ENCODE measurements at places on chromosomes 5 and 9. TPM values are rescaled to one million over a fixed set of nuclear protein-coding genes. Genes with fewer than 3 reads are reported as not detected.

The AFAP1L1 gene
- 0.90 TPM for total RNA-seq

The WNK2 gene
- 96.1 TPM for total RNA-seq

- peaks cover 16% of the 10 kb centered on the region for H3K4me1 ChIP-seq
- H3K36me3 ChIP-seq: no peaks in the 10 kb centered on the region
- no peak overlapping the region for H3K4me3 ChIP-seq
- no peak for DNase-seq
- H3K27me3 ChIP-seq: no peaks in the 10 kb centered on the region
Measured at GRCh38 chr5:76537073-76537543, 86.1 kb downstream of the F2RL2 start.

- no peaks in the 10 kb centered on the region for H3K4me1 ChIP-seq
- DNase-seq: no peak
- no peaks in the 10 kb centered on the region for H3K36me3 ChIP-seq
Measured at GRCh38 chr5:133370904-133371303, 241.4 kb downstream of the FSTL4 start.

- H3K27me3 ChIP-seq: no peaks in the 10 kb centered on the region
- H3K4me1 ChIP-seq: peaks cover 20% of the 10 kb centered on the region
- DNase-seq: no peak
- H3K27ac ChIP-seq: no peak overlapping the region
- H3K36me3 ChIP-seq: no peaks in the 10 kb centered on the region
Measured at GRCh38 chr9:82563094-82563493, 499.8 kb downstream of the RASEF start.

GRCh38 chr5:32572778-32573480, 12.4 kb upstream of the SUB1 start:
- H3K27ac ChIP-seq: no peak overlapping the region
- no peaks in the 10 kb centered on the region for H3K36me3 ChIP-seq
- no peak for DNase-seq
- no peaks in the 10 kb centered on the region for H3K4me1 ChIP-seq
- H3K27me3 ChIP-seq: no peaks in the 10 kb centered on the region
- no peak overlapping the region for H3K4me3 ChIP-seq

- peaks cover 4% of the 10 kb centered on the region for H3K4me1 ChIP-seq
- no peak overlapping the region for H3K27ac ChIP-seq
- H3K4me3 ChIP-seq: no peak overlapping the region
- H3K36me3 ChIP-seq: no peaks in the 10 kb centered on the region
- no peak for DNase-seq
- no peaks in the 10 kb centered on the region for H3K27me3 ChIP-seq
Measured at GRCh38 chr9:94600258-94600657, 6.6 kb upstream of the FBP2 start.

DNA sequence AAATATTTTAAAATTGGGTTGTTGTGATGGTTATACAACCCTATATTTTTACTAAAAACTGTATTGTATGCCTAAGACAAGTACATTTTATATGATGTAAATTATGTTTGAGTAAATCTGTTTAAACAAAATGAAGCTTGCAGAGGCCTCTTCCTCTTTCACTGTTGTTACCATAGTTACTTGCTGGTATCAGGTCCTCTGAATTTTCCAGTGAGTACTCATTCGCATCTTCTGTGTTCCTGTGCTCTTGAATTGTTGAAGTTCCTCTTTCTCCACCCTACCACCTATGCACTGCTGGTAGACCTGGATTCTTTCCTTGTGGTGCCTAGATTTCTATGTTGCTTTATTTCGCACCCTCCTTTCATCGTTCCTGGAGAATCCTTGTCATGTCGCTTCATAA, 938.5 kb upstream of the ACO1 start:
- H3K4me3 ChIP-seq: no peak overlapping the region
- H3K36me3 ChIP-seq: no peaks in the 10 kb centered on the region
- H3K27me3 ChIP-seq: no peaks in the 10 kb centered on the region
- H3K27ac ChIP-seq: no peak overlapping the region
- DNase-seq: no peak
- no peaks in the 10 kb centered on the region for H3K4me1 ChIP-seq

The GPR150 gene
- 5.7 TPM for total RNA-seq

The RNF183 gene
- total RNA-seq: 0.16 TPM

The PPP3R2 gene
- not detected for total RNA-seq

- no peak overlapping the region for H3K4me3 ChIP-seq
- DNase-seq: no peak
- no peaks in the 10 kb centered on the region for H3K36me3 ChIP-seq
- H3K4me1 ChIP-seq: no peaks in the 10 kb centered on the region
- H3K27me3 ChIP-seq: no peaks in the 10 kb centered on the region
- no peak overlapping the region for H3K27ac ChIP-seq
Measured at GRCh38 chr5:181088289-181088688, 42.7 kb downstream of the OR2V1 start.

The PALM2AKAP2 gene
- 0.97 TPM for total RNA-seq

The PGGT1B gene
- total RNA-seq: 13.7 TPM

The GRAMD2B gene
- 4.9 TPM for total RNA-seq

The TMEM8B gene
- total RNA-seq: 10.3 TPM

DNA sequence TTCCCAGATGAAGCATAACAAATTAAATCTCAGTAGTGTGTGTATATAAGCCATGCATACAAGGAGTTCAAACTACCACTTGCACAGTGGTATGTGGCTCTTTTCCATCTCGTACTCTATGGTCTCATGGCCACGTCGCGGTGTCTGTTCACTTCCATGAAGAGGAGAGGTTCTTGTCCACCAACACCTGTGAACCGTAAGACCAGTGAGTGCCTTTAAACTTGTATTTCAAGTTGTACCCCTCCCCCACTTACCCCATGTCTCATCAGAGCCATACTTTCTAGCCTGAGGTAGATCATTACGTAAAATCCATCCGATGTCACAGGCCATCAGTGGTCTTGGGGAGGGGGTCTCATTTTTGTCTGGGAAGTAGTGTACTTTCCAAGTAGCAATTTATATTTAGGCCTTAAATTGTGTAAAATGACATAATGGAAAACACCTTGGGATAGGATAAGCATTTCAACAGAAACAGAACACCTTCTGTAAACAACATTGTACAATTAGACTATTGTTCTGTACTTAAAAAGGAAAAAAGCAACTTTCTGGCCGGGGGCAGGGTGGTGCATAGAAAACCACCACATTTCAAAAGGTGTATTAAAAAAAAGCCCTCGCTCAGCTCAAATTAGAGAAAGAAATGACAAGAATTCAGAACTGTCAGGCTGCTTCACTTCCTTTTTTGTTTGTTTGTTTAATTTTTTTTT, 163.0 kb downstream of the SMARCA2 start:
- no peaks in the 10 kb centered on the region for H3K4me1 ChIP-seq
- no peak overlapping the region for H3K27ac ChIP-seq
- DNase-seq: no peak
- no peak overlapping the region for H3K4me3 ChIP-seq

DNA sequence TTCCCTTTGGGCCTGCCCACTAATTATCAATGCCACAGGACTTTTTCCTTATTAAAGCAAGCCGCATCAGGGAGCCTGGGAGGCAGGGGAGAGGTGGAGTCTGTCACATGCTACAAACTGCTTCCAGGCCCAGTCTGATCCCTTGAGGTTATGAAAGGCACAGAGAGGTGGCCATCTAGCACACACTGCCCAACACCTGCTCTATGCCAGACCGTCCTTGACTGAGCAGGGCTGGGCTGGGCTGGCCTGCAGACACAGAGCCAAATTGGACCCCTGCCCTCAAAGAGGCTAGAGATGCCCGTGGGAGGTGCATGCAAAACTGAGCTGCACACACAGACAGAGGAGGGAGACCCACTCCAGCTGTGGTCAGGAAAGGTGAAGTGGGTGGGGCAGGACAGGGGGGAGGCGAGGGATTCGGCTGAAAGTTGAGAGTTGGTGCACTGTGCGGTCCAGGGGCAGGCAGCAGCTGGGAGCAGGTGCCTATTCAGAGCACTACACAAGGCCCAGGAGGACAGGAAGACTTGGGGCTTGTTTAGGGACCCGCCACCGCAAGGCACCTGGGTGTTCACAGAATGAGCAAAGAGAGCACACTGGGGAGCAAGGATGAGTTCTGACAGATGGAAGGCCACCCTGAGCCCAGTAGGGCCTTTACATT, 36.4 kb upstream of the TCF7 start:
- no peaks in the 10 kb centered on the region for H3K4me1 ChIP-seq
- DNase-seq: no peak
- H3K36me3 ChIP-seq: no peaks in the 10 kb centered on the region
- H3K27me3 ChIP-seq: no peaks in the 10 kb centered on the region
- H3K4me3 ChIP-seq: no peak overlapping the region

DNA sequence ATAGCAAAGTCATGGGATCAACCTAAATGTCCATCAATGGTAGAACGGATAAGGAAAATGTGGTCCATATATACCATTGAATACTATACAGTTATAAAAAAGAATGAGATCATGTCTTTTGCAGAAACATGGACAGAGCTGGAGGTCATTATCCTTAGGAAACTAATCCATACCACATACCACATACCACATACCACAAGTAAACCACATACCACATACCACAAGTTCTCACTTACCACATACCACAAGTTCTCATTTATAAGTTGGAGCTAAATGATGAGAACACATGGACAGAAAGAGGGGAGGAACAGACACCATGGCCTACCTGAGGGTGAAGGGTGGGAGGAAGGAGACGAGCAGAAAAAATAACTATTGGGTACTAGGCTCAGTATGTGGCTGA, 154.6 kb upstream of the GHR start:
- H3K4me1 ChIP-seq: no peaks in the 10 kb centered on the region
- H3K4me3 ChIP-seq: no peak overlapping the region
- no peak overlapping the region for H3K27ac ChIP-seq
- no peaks in the 10 kb centered on the region for H3K36me3 ChIP-seq
- no peak for DNase-seq

DNA sequence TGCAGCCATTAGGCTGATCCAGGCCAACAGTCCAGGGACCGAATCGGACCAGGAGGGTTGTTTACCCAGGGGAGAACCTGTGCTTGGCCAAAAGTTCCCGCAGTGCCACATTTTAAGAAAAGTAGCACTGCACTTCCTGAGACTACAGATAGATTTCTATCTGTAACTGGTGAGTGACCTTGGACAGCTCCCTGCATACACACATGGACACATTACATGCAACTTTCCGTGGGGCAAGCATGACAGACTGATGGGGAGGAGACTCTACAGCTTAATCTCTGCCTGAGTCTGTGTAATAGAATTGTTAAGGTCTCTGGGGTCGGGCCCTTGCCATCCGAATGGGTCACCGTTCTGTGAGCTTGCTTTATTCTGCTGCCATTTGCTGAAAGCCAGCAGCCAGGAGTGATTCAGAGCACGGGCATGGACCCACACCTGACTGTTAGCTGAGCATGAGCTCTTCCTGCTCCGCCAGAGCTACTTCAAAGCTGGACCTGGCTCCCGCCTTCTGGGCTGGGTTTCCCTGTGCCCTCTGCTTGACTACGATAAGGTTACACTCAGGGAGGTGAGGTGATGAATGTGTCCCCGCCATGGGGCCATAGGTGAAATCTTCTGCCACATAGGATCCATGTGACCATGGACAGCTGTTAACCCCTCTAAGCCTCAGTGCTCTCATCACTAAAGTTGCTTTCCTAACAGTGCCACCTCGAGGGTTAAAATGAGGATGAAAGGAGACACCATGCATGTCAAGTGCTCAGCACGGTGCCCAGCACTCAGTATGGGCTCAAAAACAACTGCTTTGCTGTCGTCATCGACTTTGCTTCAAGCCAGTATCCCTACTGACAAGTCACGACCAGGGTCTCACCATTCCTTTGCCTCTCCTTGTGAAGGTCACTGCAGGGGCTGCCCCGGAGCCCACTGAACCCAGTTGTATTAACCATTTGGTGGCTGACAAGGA, 200.0 kb downstream of the MELK start:
- H3K27ac ChIP-seq: no peak overlapping the region
- no peaks in the 10 kb centered on the region for H3K4me1 ChIP-seq
- DNase-seq: no peak
- H3K36me3 ChIP-seq: no peaks in the 10 kb centered on the region

DNA sequence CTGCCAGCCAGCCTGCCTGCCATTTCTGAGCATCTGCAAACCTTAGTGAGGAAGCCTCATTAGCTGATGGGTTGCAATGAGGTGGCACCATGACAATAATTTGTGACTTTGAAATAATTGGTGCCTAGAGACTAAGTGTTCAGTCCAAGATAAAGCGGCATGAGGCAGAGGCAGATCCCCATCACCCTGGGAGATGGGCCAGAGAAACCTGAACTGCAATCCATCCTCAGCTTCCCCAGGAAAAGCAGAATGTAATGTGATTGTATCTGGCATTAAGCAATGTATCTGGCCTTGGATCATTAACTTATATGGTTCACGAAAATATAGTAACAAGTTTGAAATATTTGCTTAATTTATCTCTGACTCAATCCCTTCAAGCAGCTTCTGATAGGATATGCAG, 101.0 kb downstream of the SPOCK1 start:
- no peak overlapping the region for H3K27ac ChIP-seq
- H3K4me3 ChIP-seq: no peak overlapping the region
- no peaks in the 10 kb centered on the region for H3K27me3 ChIP-seq

GRCh38 chr5:82277613-82277986, 554 bp downstream of the RPS23 start:
- no peaks in the 10 kb centered on the region for H3K4me1 ChIP-seq
- peak overlapping the region; percentile 94 for H3K4me3 ChIP-seq
- H3K27ac ChIP-seq: no peak overlapping the region
- H3K36me3 ChIP-seq: no peaks in the 10 kb centered on the region
- no peak for DNase-seq

All from pancreas (tissue), 10 donors.